T-helper 17 cell (primary cell): ENCODE measurements at places on chromosomes 11 and 22.

DNA sequence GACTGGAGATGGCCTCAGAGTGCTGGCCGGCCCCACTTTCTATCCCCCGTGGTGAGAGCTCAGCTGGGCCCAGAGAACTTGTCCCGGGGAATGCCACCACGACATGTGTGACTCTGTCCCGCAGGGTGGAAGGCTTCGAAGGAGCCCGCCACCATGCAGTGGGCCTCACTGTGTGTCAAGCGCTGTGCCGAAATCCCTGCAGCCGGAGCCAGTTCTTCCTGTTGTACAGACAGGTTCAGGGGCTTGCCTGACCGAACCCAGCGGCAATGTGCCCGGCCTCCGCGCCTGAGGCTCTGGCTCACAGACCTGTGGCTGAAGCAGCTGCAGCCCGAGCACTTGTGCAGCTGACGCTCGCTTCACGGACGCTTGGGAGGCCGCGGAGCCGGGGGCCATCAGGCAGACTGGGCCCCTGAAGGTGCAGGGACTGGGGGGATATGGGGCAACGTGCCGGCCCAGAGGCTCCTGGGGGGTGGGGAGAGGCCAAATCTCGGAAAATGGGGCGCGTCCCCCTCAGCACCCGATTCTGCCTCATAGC, 650 bp downstream of the PPM1F start:
- DNase-seq, result no peak
- no peak overlapping the region for H3K27ac ChIP-seq
- no peaks in the 10 kb centered on the region for H3K36me3 ChIP-seq
- peak overlapping the region; percentile 85 for H3K4me3 ChIP-seq
- peaks cover 16% of the 10 kb centered on the region for H3K4me1 ChIP-seq

DNA sequence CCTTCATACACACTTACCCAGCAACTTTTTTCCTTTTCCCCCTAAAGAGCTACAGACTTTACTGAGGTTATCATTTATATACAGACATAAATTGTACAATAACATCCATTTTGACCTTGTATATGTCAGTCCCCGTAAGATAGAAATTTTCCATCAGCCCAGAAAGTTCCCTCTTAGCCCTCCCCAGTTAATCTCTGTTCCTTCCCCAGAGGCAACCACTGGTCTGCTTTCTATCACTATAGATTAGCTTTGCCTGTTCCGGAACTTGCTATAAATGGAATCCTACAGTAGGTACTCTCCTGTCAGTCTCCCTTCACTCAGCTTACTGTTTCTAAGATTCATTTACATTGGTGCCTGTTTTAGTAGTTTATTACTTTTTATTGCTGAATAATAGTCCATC, 54.9 kb downstream of the TSPAN18 start:
- H3K27me3 ChIP-seq, result no peaks in the 10 kb centered on the region
- no peak overlapping the region for H3K4me3 ChIP-seq
- no peak for DNase-seq
- H3K27ac ChIP-seq, result no peak overlapping the region
- peaks cover 9% of the 10 kb centered on the region for H3K36me3 ChIP-seq

DNA sequence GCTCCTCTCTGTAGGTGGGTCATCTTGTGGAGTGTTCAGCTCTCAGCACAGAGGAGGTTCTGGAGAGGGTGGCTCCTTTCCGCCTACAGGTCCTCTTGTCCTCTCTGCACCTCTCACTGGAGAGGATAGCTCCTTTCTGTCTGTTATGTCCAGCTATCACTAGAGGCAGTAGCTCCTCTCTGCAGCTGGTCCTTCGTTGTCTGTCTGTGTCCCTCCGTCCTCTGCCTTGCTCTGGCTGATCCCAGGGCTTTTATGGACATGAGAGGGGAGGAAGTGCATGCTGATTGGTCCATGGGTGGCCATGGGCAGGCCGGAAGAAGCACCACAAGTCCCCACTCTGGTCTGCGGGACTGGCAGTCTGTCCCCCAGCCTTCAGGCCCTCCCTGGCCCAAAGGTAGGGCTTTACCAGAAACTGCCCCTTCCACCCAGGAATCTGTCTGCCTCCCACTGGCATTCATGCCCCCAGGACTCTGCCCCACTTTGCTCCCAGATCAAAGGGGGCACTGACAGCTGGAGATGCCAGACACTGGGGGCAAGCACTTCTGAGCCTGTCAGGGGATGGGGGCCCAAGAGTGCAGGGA, 38.6 kb upstream of the CALCB start:
- H3K4me1 ChIP-seq, result peaks cover 2% of the 10 kb centered on the region
- H3K4me3 ChIP-seq, result no peak overlapping the region
- no peak overlapping the region for H3K27ac ChIP-seq
- H3K36me3 ChIP-seq, result no peaks in the 10 kb centered on the region
- H3K27me3 ChIP-seq, result peaks cover 24% of the 10 kb centered on the region
- DNase-seq, result no peak

- no peak overlapping the region for H3K4me3 ChIP-seq
- H3K36me3 ChIP-seq, result no peaks in the 10 kb centered on the region
- no peak overlapping the region for H3K27ac ChIP-seq
- no peak for DNase-seq
- H3K4me1 ChIP-seq, result peaks cover 5% of the 10 kb centered on the region
Observed at GRCh38 chr11:61735391-61735790, 17.0 kb upstream of the MYRF start.

GRCh38 chr11:90434858-90435257, 212.0 kb upstream of the CHORDC1 start:
- H3K4me3 ChIP-seq, result no peak overlapping the region
- H3K4me1 ChIP-seq, result no peaks in the 10 kb centered on the region
- no peaks in the 10 kb centered on the region for H3K27me3 ChIP-seq

DNA sequence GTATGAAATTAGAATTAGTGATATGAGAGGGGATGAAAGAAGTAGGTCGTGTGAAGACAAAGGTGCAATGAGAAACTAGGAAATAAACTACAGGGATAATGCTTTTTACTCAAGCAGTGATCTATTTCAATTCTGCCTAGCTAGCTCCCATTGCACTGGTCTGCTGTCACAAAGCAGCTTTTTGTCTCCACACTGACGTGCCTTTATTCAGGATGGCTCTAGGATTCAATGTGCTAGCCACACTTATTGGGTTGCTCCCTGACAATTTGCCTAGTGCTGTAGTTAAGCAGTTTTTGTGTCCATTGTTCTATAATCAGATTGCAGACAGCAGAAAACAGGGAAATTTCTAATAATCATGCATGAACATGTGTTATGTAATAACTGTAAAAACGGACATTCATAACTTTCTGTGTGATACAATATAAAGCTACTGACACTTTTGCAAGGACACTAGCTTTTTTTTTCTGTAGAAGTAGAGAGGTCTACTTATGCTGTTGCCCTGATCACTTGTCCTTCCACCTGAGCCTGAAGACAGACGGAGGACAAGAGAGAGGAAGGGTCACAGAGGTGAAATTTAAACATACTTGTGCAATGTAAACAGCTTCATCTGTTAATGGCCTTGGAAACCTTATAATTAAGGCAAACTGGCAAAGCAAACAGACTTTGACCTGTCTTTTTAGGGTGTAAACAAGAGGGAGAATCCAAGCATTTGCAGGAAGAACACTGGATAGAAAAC, 269.6 kb downstream of the LRRC4C start:
- H3K4me1 ChIP-seq, result no peaks in the 10 kb centered on the region
- no peak overlapping the region for H3K27ac ChIP-seq
- no peaks in the 10 kb centered on the region for H3K36me3 ChIP-seq
- no peak for DNase-seq

DNA sequence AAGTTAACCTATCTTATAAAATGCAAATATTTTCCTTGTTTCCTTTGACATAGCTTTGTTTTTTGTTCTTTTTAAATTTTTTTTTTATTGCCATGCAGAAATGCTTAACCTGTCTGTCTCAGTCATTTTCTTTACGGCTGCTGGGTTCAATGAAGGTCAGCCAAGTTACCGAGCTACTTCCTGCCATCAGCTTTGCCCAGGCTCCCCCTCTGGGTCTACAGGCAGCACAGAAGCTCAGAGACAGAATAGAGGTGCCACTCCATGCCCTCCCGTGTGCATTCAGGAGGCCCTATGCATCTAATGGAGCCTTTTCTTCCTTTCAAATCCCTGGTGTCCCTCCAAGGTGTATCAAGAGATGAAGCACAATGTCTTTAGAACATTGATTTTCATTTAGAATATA, 411.0 kb upstream of the NARS2 start:
- no peaks in the 10 kb centered on the region for H3K4me1 ChIP-seq
- H3K36me3 ChIP-seq, result no peaks in the 10 kb centered on the region
- no peak for DNase-seq

DNA sequence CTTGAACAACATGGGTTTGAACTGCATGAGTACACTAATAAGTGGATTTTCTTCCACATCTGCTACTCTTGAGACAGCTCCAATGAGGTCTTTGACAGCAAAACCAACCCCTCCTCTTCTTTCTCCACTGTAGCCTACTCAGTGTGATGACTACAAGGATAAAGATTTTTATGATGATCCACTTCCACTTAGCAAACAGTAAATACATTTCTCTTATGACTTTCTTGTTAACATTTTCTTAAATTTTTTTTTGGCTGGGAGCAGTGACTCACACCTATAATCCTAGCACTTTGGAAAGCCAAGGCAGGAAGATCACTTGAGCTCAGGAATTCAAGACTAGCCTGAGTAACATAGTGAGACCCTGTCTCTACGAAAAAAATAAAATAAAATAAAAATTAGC, 9.9 kb upstream of the EIF4G2 start:
- peaks cover 19% of the 10 kb centered on the region for H3K27me3 ChIP-seq
- H3K4me1 ChIP-seq, result peaks cover 2% of the 10 kb centered on the region
- DNase-seq, result no peak
- no peak overlapping the region for H3K27ac ChIP-seq

DNA sequence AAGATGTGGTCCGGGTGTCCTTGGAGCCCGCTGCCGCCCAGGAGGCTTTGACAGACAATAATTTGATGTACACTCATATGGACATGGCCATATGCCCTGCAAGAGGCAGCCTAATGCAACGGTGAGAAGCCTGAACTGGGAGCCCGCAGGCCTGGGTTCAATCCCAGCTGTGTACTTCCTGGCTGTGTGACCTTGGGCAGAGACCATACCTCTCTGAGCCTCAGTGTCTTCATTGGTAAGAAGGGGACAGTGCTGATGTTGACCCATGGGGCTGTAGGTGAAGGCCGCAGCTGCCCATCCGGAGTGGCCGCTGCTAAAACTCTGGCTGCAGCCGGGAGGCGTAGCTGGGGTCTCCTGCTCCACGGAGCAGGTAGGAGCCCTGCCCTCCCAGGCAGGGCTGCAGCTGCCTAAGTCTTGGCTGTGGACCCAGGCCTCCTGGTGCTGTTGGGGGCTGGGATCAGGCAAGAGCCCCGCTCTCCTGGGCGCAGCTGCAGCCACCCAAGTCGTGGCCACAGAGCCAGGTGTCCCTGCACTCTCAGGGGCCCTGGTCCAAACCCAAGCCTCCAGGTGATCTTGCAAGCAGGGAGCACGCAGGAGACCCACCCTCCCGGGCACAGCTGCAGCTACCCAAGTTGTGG, 8.9 kb downstream of the IL2RB start:
- no peak overlapping the region for H3K27ac ChIP-seq
- H3K4me3 ChIP-seq, result no peak overlapping the region
- no peak for DNase-seq
- H3K36me3 ChIP-seq, result peaks cover 10% of the 10 kb centered on the region

GRCh38 chr11:11081776-11082175, 223.9 kb upstream of the ZBED5 start:
- no peak overlapping the region for H3K4me3 ChIP-seq
- peaks cover 2% of the 10 kb centered on the region for H3K4me1 ChIP-seq
- peaks cover 49% of the 10 kb centered on the region for H3K27me3 ChIP-seq
- peaks cover 5% of the 10 kb centered on the region for H3K36me3 ChIP-seq
- no peak for DNase-seq

- H3K4me1 ChIP-seq, result no peaks in the 10 kb centered on the region
- no peak overlapping the region for H3K27ac ChIP-seq
- no peaks in the 10 kb centered on the region for H3K36me3 ChIP-seq
- no peak overlapping the region for H3K4me3 ChIP-seq
- no peaks in the 10 kb centered on the region for H3K27me3 ChIP-seq
Observed at GRCh38 chr11:22133776-22134175, 59.1 kb upstream of the ANO5 start.

GRCh38 chr22:44055805-44056204, 31.7 kb downstream of the PARVB start:
- peaks cover 5% of the 10 kb centered on the region for H3K27me3 ChIP-seq
- no peak overlapping the region for H3K4me3 ChIP-seq
- H3K36me3 ChIP-seq, result no peaks in the 10 kb centered on the region

- no peak overlapping the region for H3K27ac ChIP-seq
- peaks cover 2% of the 10 kb centered on the region for H3K4me1 ChIP-seq
- no peaks in the 10 kb centered on the region for H3K36me3 ChIP-seq
- no peaks in the 10 kb centered on the region for H3K27me3 ChIP-seq
- DNase-seq, result no peak
Observed at GRCh38 chr11:103714246-103714645, 322.2 kb upstream of the DDI1 start.

DNA sequence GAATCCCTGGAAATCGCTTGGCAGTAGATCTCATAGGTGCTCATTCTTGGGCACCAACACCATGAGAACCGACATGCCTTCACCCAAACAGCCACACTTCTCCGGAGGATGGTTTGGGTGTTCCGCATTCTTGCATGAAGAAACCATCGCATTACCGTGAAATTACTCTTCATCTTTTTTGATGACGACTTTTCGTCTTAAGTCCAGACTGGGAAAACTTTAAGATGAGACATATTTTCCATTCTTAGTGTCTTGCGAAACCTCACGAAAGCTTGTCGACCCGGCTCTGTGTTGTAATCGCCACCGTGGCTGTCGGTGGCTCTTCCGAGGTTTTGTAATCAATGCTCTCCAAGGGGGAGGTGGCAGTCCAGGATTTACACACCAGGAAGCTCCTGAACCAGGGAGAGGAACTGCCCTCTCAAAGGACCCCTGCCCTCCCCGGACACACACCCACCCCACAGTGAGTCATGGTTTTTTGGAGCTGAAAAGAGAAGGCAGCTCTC, 1.7 kb downstream of the TOM1 start:
- H3K4me1 ChIP-seq, result peaks cover 36% of the 10 kb centered on the region
- DNase-seq, result no peak
- H3K36me3 ChIP-seq, result peaks cover 2% of the 10 kb centered on the region
- peak overlapping the region; percentile 94 for H3K27ac ChIP-seq
- no peaks in the 10 kb centered on the region for H3K27me3 ChIP-seq

GRCh38 chr11:133506551-133507094, 25.7 kb downstream of the OPCML start:
- H3K4me1 ChIP-seq, result no peaks in the 10 kb centered on the region
- H3K4me3 ChIP-seq, result no peak overlapping the region
- peaks cover 11% of the 10 kb centered on the region for H3K27me3 ChIP-seq
- no peaks in the 10 kb centered on the region for H3K36me3 ChIP-seq
- no peak for DNase-seq

DNA sequence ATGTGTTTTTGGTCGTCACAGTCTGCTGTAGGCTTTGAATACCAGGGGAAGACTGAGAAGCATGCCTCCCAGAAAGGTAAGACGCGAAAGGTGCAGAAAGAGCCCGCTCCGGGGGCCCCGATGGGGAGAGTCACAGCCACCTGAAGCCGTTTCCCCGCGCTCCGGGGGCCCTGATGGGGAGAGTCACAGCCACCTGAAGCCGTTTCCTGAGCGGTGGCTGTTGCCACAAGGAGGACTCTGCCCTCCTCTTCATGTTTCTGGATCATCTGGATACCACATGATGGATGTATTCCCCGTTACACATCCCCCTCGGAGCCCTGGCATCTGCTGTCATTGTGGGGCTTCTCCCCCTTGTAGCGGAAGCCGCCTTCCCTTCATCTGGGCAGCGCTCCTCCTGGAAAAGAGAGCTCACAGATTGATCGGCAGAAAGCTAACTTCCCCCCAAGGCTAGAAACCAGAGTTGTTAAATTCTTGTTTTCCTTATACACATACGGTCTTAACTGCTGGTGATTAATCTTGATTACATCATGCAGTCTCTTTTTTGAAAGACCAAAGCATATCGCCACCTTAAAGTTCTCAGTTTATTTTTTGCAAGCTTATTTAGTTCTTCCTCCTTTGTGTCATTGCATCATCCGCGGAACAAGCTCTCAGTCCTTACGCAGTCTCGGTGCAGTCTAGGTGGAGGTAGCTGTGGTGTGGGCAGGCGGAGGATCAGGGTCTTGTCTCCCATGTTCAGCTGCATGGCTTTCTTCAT, 17.5 kb downstream of the CTTN start:
- H3K36me3 ChIP-seq, result no peaks in the 10 kb centered on the region
- H3K27me3 ChIP-seq, result peaks cover 40% of the 10 kb centered on the region
- H3K4me3 ChIP-seq, result no peak overlapping the region
- no peak overlapping the region for H3K27ac ChIP-seq
